ENCODE measurements at places on chromosomes 12 and 14. TPM values are rescaled to one million over a fixed set of nuclear protein-coding genes. Genes with fewer than 3 reads are reported as not detected.
A peak's percentile ranks its signal among the peaks of the same experiment; 100 is the strongest.

- no peak for DNase-seq
These were observed 48.1 kb downstream of the ADCK1 start for GRCh38 chr14:77848031-77848430.

DNA sequence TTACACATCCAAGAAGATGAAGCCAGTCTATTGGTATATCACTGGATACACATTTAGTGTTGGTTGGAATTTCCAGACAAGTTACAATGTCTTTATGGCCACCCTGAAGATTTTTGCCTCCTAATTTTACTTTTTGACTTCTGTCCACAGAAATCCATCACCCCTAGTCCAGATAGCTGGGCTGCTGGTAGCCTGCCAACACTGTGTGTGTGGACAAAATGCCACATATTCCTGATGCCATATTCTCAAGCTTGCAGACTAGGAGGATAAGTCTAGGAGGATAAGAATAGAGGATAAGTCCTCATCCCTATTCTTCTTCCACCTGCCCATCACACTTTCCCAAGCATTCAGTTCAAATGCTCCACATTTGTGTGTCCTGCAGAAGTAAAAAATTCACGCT lies 4.6 kb downstream of the ESR2 start:
- DNase-seq, result no peak

DNA sequence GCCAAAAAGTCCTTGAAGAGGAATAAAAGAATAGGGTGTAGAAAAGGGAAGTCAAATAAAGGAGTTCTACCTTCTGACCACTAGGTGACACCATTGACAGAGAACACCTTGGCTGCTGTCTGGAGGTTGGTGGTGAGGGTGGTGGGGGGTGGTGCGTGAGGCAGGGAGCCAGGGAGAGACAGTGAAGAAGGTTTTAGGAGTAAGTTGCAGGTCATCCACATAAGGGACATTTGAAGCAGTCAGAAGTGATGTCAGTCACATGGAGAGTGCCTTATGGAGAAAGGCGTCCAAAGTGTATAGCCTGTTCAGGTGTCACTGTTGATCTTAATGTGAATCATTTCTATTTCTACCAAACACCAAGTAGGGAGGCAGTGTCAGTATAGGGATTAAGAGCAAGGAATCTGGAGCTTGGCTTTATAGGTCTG lies 279.3 kb upstream of the DDHD1 start:
- DNase-seq, result peak; percentile 69

The ISM2 gene
- 0.17 TPM for total RNA-seq

GRCh38 chr12:9751204-9752144 lies 9.2 kb downstream of the CD69 start:
- no peak for DNase-seq

- DNase-seq, result no peak
These were observed 555.2 kb downstream of the DIO2 start for GRCh38 chr14:79656056-79656455.

DNA sequence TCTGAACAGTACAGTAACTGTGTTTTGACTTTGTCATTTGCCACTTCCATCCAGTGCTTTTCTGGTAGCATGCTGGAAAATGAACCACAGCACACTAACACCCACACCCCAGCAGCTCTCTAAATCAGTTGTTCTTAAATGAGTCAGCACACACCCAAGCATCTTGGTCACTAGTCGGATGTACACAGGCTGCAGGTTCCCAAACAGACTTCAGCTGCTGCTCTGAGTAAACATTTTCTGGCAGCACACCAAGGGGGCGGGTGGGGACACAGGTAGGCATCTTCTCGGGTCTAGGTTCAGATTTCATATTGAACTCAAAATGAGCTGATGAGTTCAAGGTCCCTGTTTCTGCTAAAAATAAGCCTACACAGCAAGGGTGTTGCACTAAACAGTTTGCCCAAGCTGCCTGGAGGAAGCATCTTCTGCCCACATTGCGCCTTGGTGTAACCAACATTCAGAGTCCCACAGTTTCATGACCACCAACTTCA lies 39.8 kb downstream of the IFNG start:
- DNase-seq, result no peak

- DNase-seq, result no peak
These were observed 7.4 kb downstream of the ZNF219 start for GRCh38 chr14:21090940-21091663.

The WNT1 gene
- total RNA-seq, result not detected

GRCh38 chr12:112108202-112109079 lies at the start of gene NAA25:
Gene NAA25 (minus strand): TSS chr12:112108783. CDS start chr12:112108773, 10 bp downstream.
- DNase-seq, result peak; percentile 91

- DNase-seq, result no peak
These were observed 140.9 kb downstream of the PHLDA1 start for GRCh38 chr12:75890660-75891059.

The POTEM gene
- not detected for total RNA-seq

- DNase-seq, result peak; percentile 71
These were observed 50.6 kb downstream of the LRCOL1 start for GRCh38 chr12:132559652-132560363.

- peak; percentile 26 for DNase-seq
These were observed at the start of gene FAIM2 for GRCh38 chr12:49903700-49904423. Gene FAIM2 (minus strand): TSS chr12:49903900. CDS start chr12:49903792, 108 bp downstream.

GRCh38 chr14:51424561-51425251 lies 184.7 kb downstream of the TMX1 start:
- DNase-seq, result peak; percentile 56

GRCh38 chr14:105398726-105399465 lies 558 bp downstream of the TEX22 start:
- DNase-seq, result peak; percentile 65

DNA sequence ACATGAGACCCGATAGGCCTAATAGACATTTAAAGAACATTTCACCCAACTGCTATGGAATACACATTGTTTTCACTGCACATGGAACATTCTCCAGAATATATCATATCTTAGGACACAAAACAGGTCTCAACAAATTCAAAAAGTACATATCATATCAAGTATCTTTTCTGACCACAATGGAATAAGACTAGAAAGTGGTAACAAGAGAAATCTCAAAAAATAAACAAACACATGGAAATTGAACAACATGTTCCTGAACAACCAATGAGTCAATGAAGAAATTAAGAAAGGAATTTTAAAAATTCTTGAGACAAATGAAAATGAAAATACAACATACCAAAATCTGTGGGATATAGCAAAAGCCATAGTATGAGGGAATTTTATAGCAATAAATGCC lies 208.1 kb downstream of the PTPRO start:
- DNase-seq, result no peak

- DNase-seq, result no peak
These were observed 22.2 kb downstream of the SFSWAP start for GRCh38 chr12:131732996-131733615.

GRCh38 chr12:40692765-40693206 lies 547 bp downstream of the CNTN1 start:
- DNase-seq, result no peak

DNA sequence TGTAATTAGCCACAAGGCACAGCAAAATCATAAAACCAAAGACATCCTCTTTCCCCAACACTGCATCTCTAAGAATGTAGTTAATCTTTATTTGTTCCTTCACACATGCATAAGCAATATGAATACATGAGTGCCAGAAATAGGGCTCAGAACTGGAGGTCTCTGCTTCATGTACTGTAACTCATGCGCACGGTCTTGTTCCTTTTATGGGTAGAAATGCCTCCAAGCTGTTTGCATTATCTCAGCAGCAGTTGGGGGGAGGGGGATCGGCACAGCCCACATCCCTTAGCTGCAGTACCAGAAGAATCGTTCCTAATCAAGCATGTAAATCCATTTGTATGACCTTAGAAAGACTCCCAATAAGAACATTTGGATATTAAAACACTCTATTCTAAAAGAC lies 20.0 kb downstream of the RHOJ start:
- no peak for DNase-seq

The SYT10 gene
- not detected for total RNA-seq

The AKAP3 gene
- 0.85 TPM for total RNA-seq

The EXOC3L4 gene
- not detected for total RNA-seq

DNA sequence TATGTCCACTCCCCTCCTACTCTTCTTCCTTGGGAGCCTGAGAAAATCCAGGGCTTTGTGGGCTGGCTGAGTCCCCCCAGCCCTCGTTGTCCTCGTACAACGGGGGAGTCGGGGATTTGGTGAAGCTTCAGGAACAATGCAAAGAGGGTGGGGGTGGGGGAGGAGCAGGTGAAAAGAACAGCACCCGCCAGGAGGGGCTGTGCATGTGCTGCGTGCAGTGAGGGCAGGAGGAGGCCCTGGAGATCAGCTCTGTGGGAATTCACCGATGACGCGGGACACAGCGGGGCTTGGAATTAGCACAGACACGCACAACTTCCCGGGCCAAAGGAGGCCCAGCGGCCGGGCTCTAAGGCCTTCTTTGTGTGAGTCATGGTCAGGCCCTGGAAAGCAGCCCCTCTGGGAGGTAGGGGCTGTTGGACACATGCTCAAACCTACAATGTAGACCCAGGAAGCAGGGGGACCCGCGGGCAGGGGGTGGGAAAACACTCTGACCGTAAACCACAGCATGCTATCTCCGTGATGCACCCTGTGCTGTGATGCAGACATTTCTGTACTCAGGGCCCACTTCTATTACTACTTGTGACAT lies 32.8 kb downstream of the RBM19 start:
- DNase-seq, result no peak

The SIX4 gene
- total RNA-seq, result 0.51 TPM

The BMP4 gene
- total RNA-seq, result 162 TPM
